ENCODE measurements at places on chromosomes 11 and 22.

GRCh38 chr11:10122326-10123197, 171.5 kb downstream of the SBF2 start:
- DNase-seq, result peak; percentile 56

- peak; percentile 94 for DNase-seq
These were observed 33.0 kb upstream of the P2RY2 start for GRCh38 chr11:73184953-73185671.

GRCh38 chr11:11451501-11452005, 98.5 kb upstream of the CSNK2A3 start:
- peak; percentile 43 for DNase-seq

DNA sequence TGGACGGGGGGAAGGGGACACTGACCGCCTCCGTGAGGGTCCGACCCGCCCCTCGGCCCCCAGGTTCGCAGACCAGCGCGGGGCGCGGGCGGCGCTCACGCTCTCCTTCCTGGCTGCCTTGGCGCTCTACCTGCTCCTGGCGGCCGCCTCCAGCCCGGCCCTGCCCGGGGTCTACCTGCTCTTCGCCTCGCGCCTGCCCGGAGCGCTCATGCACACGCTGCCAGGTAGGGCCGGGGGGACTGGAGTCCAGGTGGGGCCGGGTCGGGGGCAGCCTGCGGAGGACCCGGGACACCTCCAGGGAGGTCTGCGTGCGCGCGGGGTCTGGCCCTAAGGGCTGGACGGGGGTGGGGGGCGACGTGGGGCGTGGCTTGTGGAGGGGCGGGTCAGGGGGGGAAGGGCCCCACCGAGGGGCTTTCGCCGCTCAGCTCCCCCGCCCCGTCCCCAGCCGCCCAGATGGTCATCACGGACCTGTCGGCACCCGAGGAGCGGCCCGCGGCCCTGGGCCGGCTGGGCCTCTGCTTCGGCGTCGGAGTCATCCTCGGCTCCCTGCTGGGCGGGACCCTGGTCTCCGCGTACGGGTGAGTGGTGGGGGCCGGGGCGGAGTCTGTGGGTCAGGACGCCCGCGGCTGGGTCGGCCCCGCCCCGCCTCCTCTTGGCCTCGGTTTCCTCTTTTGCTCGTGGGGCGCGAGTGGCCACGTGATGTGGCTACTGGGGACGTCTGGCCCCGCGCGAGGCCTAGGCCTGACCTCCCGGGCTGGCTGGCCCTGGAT, 19.9 kb downstream of the PHLDA2 start:
- no peak for DNase-seq
